Airway epithelial cell (primary cell): ENCODE measurements at places on chromosomes 1 and 21. TPM values are rescaled to one million over a fixed set of nuclear protein-coding genes. Genes with fewer than 3 reads are reported as not detected.

The AVPR1B gene
- not detected in 2 replicates for total RNA-seq

The SPRR1A gene
- total RNA-seq, result 83.3 and 172 TPM in 2 replicates

The CD1C gene
- not detected in 2 replicates for total RNA-seq

The HPDL gene
- 5.2 and 8.5 TPM in 2 replicates for total RNA-seq

The CHODL gene
- total RNA-seq, result 0.14 and 0.28 TPM in 2 replicates

The KRTAP12-2 gene
- not detected in 2 replicates for total RNA-seq

The BEND5 gene
- total RNA-seq, result 0.07 and 1.8 TPM in 2 replicates

The DYNLT5 gene
- total RNA-seq, result not detected in 2 replicates
